Stimulated activated CD8-positive, alpha-beta memory T cell treated with anti-CD3 and anti-CD28 coated beads, Interleukin-4, amount 100 ng/mL, for 48 hours (primary cell): ENCODE measurements at places on chromosomes 7 and 10.

DNA sequence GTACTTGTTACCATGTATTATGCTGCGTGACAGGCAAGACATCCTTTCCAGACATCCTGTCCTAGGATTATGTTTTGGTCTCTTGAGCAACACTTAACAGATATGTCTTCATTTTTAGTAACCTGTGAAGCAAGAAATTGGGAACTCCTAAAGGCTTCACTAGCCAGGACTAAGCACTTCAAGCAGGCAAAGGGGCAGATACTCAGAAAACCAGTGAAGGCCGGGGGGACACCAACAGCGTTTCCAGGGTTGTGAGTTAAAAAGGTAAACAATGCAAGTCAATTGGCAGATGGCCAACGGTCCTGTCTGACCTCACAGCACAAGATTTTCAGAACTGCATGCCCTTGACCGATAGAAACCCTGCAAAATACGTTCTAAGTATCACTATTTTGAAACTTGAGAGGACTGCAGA is 77.6 kb upstream of the SFMBT2 start:
- DNase-seq, result no peak

GRCh38 chr10:114100848-114101741 is 57.4 kb downstream of the ADRB1 start:
- DNase-seq, result no peak

- peak; percentile 70 for DNase-seq
Observed at GRCh38 chr10:102646610-102647442, 2.5 kb downstream of the TRIM8 start.

DNA sequence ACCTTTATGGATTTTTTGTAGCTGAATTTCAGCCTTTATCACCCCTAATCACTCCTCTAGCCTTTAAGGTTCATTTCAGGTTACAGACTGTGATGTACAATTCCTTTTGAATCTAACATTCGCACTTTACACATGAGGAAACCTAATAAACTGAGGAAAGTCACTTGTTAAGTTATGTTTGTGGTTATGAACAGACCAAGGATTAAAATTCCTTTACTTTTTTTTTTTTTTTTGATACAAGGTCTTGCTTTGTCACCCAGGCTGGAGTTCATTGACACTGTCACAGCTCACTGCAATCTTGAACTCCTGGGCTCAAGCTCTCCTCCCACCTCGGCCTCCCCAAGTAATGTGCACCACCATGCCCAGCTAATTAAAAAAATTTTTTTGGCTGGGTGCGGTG is 3.6 kb downstream of the MCU start:
- DNase-seq, result no peak

DNA sequence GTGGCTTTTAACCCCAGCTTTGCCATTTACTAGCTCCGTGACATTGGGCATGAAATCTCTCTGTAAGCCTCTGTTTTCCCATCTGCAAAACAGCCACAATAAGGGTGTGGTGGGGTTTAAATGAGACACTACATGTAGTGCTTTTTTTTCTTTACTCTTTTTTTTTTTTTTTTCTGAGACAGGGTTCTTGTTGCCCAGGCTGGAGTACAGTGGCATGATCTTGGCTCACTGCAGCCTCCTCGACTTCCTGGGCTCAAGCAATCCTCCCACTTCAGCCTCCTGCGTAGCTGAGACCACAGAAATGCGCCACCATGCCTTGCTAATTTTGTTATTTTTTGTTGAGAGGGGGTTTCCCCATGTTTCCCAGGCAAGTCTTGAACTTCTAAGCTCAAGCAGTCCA is 8.3 kb upstream of the DENND10 start:
- DNase-seq, result no peak
